ENCODE measurements at places on chromosomes 7 and 10. TPM values are rescaled to one million over a fixed set of nuclear protein-coding genes. Genes with fewer than 3 reads are reported as not detected.

MMD2 gene
- not detected for total RNA-seq

DNAJC12 gene
- total RNA-seq: 21.9 TPM

OPN4 gene
- total RNA-seq: not detected

PNLIPRP1 gene
- total RNA-seq: not detected

CFAP70 gene
- 0.64 TPM for total RNA-seq

GARS1 gene
- total RNA-seq: 313 TPM

LLCFC1 gene
- total RNA-seq: not detected

Data from epithelial cell of alveolus of lung (primary cell).